Neuronal stem cell (in vitro differentiated cells): ENCODE measurements at places on chromosomes 1 and 21.

DNA sequence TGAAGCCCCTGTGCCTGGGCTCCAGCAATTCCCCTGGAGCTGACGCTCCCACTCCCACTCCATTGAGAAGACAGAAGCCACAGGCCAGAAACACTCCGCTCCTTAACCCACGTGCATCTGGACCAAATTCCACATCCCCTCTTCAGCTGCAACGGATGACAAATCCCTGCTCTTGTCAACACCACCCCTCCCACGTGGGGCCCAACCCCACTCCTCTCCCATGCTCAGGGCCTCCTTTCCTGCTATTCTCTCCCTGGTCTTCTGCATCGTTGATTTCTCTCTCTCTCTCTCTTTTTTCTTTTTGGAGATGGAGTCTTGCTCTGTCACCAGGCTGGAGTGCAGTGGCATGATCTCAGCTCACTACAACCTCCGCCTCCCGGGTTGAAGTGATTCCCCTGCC is 18.3 kb downstream of the CA6 start:
- H3K36me3 ChIP-seq = no peaks in the 10 kb centered on the region
- no peaks in the 10 kb centered on the region for H3K4me1 ChIP-seq
- H3K27me3 ChIP-seq = no peaks in the 10 kb centered on the region
- no peak for DNase-seq
- no peak overlapping the region for H3K27ac ChIP-seq

GRCh38 chr1:227894831-227895451 is 52.8 kb downstream of the WNT9A start:
- H3K27me3 ChIP-seq = no peaks in the 10 kb centered on the region
- H3K4me3 ChIP-seq = no peak overlapping the region
- no peak overlapping the region for H3K27ac ChIP-seq
- H3K36me3 ChIP-seq = no peaks in the 10 kb centered on the region
- no peak for DNase-seq

- peaks cover 3% of the 10 kb centered on the region for H3K4me1 ChIP-seq
- no peaks in the 10 kb centered on the region for H3K27me3 ChIP-seq
- no peak for DNase-seq
- H3K36me3 ChIP-seq = peaks cover 2% of the 10 kb centered on the region
- H3K4me3 ChIP-seq = no peak overlapping the region
Observed at GRCh38 chr1:31013187-31013864, 52.2 kb downstream of the PUM1 start.

DNA sequence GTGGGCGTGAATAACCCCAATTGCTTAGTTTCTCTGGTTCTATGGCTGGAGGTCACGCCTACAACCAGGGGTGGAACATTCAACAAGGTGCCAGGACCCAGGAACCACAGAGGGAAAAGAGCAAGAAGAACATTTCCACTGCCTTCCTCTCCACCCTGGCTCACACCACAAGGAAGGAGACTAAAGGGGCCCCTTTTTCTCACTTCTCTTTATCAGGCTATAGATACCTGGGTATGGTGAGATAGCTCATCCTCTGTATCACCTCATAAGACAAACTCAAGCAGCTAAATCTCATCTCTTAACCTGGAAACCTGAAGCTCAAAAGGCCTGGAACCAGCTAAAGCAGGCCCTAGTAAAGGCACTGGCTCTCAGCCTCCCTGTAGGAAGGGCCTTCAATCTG is 438.8 kb upstream of the OLFM3 start:
- H3K4me3 ChIP-seq = no peak overlapping the region
- no peak for DNase-seq
- no peaks in the 10 kb centered on the region for H3K36me3 ChIP-seq
- no peaks in the 10 kb centered on the region for H3K27me3 ChIP-seq
- H3K4me1 ChIP-seq = no peaks in the 10 kb centered on the region

GRCh38 chr21:41611966-41612606 is 104.1 kb upstream of the TMPRSS2 start:
- H3K4me1 ChIP-seq = peaks cover 10% of the 10 kb centered on the region
- no peak overlapping the region for H3K27ac ChIP-seq
- H3K36me3 ChIP-seq = no peaks in the 10 kb centered on the region
- no peak overlapping the region for H3K4me3 ChIP-seq
- no peak for DNase-seq

DNA sequence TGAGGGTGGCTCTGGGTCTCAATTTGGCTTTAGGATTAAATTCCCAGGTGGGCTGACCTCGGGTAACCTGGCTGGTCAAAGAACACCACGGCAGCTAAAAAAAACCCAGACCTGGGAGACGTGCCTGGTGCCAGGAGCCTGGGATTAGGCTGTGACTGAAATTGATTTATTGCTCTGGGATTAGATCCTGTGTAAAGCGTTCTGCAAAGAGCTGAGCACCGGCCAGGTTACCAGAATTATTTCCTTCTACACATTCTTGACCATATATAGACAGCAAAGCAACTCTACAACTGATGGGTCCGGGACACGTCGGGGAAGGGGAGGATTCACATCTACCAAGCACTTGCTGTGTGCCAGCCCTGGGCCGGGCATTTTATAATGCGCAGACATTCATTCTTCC is 45.2 kb downstream of the TMCO4 start:
- no peak overlapping the region for H3K4me3 ChIP-seq
- no peak for DNase-seq
- no peaks in the 10 kb centered on the region for H3K27me3 ChIP-seq
- H3K4me1 ChIP-seq = no peaks in the 10 kb centered on the region
- no peak overlapping the region for H3K27ac ChIP-seq
- H3K36me3 ChIP-seq = no peaks in the 10 kb centered on the region

- no peak overlapping the region for H3K27ac ChIP-seq
- no peaks in the 10 kb centered on the region for H3K27me3 ChIP-seq
Observed at GRCh38 chr1:208172423-208173145, 71.6 kb downstream of the PLXNA2 start.

DNA sequence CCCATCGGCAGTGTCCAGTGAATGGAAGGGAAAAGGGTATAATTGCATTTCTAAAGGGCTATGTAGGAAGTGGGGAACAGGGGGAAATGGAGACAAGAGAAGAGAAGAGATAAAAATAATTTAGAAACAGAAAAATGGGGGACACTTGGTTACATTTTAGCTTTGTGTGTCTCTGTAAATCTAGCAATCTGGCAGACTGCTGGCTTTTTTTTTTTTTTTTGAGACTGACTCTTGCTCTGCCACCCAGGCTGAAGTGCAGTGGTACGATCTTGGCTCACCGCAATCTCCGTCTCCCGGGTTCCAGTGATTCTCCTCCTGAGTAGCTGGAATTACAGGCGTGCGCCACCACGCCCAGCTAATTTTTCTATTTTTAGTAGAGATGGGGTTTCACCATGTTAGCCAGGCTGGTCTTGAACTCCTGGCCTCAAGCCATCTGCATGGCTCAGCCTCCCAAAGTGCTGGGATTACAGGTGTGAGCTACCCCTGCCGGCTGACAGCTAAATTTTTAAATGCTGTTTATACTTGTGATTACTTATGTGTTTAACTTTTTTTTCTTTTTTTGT is 53.4 kb downstream of the AGPAT3 start:
- H3K27ac ChIP-seq = no peak overlapping the region
- no peak for DNase-seq
- H3K4me3 ChIP-seq = no peak overlapping the region
- no peaks in the 10 kb centered on the region for H3K36me3 ChIP-seq

GRCh38 chr1:227747948-227748495 is 12.8 kb downstream of the SNAP47 start:
- H3K27me3 ChIP-seq = no peaks in the 10 kb centered on the region
- no peak overlapping the region for H3K4me3 ChIP-seq
- no peaks in the 10 kb centered on the region for H3K4me1 ChIP-seq

DNA sequence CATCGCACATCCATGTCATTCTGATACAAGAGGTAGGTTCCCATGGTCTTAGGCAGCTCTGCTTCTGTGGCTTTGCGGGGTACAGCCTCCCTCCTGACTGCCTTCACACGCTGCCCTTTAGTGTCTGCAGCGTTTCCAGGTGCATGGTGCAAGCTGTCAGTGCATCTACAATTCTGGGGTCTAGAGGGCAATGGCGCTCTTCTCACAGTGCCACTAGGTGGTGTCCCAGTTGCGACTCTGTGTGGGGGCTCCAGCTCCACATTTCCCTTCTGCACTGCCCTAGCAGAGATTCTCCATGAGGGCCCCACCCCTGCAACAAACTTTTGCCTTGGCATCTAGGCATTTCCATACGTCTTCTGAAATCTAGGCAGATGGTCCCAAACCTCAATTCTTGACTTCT is 138.2 kb upstream of the BRINP3 start:
- no peak for DNase-seq
- no peaks in the 10 kb centered on the region for H3K27me3 ChIP-seq
- H3K4me3 ChIP-seq = no peak overlapping the region
- no peaks in the 10 kb centered on the region for H3K4me1 ChIP-seq
- no peak overlapping the region for H3K27ac ChIP-seq

- H3K4me3 ChIP-seq = no peak overlapping the region
- no peaks in the 10 kb centered on the region for H3K27me3 ChIP-seq
- H3K27ac ChIP-seq = no peak overlapping the region
- no peaks in the 10 kb centered on the region for H3K36me3 ChIP-seq
- no peak for DNase-seq
- H3K4me1 ChIP-seq = no peaks in the 10 kb centered on the region
Observed at GRCh38 chr21:28857752-28858151, 134.9 kb downstream of the LTN1 start.

DNA sequence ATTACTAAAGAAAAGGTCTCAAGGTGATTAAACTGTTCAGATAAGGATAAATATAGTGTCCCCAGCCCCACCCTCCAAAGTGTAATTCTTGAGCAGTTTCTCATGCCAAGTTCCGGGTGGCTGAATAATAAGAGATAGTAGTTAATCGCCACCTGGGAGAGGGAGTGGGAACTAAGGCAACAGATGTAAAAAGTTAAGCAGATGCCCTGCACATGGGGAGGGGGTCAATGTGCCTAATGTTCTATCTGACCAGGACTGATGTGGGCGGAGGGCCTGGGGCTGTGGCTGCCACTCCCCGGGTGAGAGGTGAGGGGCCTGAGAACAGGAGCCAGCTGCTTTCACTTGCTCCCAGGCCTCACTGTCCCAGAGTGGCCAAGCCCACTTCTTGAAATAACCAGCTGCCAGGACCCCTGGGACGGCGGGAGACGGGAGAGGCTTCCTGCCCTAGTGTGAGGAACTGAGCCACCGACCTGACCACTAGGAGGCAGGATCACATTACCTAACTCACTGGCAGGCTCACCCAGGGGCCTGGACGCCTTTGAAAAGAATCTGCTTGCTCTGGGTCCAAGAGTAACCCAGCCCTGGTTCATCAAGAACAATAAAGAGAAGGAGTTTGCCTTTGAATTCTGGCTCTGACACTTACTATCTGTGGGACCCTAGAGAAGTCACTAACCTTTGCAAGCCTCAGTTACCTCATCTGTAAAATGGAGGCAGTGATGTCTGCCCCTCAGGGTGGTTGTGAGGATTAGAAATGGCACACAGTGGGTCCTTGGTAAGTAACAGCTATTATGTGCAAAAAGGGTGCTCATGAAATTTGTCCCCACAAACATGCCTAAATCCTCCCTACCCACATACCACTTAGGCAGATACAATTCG is 179.2 kb downstream of the ATG4C start:
- H3K4me3 ChIP-seq = no peak overlapping the region
- no peak overlapping the region for H3K27ac ChIP-seq
- peak; percentile 61 for DNase-seq
- H3K27me3 ChIP-seq = peaks cover 2% of the 10 kb centered on the region
- no peaks in the 10 kb centered on the region for H3K36me3 ChIP-seq

GRCh38 chr1:20729990-20730689 is 2.4 kb downstream of the SH2D5 start:
- no peak overlapping the region for H3K27ac ChIP-seq
- H3K4me1 ChIP-seq = peaks cover 18% of the 10 kb centered on the region
- no peak for DNase-seq
- H3K36me3 ChIP-seq = no peaks in the 10 kb centered on the region
- no peak overlapping the region for H3K4me3 ChIP-seq
- H3K27me3 ChIP-seq = peaks cover 25% of the 10 kb centered on the region

GRCh38 chr21:44399955-44400790 is 46.8 kb downstream of the TRPM2 start:
- H3K4me3 ChIP-seq = no peak overlapping the region
- H3K27me3 ChIP-seq = no peaks in the 10 kb centered on the region
- DNase-seq = no peak

DNA sequence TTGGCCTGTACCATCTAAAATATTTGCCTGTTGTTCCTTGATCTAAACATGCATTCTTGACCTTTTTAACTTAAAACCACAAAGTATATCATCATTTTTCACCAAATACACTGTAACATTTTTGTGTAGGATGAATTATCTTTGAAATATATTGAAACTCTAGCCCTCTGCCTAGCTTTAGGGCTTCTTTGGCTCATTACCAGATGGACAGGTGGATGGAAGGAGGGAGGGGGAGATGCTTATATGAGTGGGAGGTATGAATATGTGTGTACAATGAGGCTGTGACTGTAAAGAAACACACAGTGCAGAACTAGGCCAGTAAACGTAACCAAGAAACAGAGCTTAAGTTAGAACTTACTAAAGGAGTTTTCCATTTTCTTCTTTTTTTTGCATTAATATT is 118.5 kb downstream of the ESRRG start:
- DNase-seq = no peak
- H3K4me3 ChIP-seq = no peak overlapping the region
- H3K4me1 ChIP-seq = peaks cover 12% of the 10 kb centered on the region
- no peaks in the 10 kb centered on the region for H3K27me3 ChIP-seq
- no peak overlapping the region for H3K27ac ChIP-seq

DNA sequence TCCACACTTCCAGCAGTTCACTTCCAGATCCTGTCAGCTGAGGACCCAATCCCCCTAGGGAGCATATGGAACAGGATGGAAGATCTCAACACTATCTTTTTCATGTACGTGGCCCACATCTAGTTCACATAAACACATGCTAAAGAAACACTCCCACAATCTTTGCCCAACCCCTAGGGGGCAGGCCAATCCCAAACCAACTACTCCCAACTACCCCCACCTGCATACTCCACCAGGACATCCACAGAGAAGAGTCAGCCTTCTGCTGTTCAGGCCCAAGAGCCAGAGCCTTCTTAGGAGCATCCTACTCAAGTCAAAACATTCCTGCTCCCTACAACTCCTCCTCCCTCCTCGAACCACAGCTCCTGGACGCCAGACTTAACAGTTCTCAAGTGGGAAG is 5.6 kb upstream of the SLC5A9 start:
- peaks cover 16% of the 10 kb centered on the region for H3K4me1 ChIP-seq
- no peak overlapping the region for H3K4me3 ChIP-seq
- H3K27me3 ChIP-seq = no peaks in the 10 kb centered on the region
- no peaks in the 10 kb centered on the region for H3K36me3 ChIP-seq

GRCh38 chr1:201877877-201878401 is 10.8 kb upstream of the SHISA4 start:
- DNase-seq = peak; percentile 35
- H3K4me1 ChIP-seq = peaks cover 4% of the 10 kb centered on the region
- no peaks in the 10 kb centered on the region for H3K27me3 ChIP-seq
- no peak overlapping the region for H3K27ac ChIP-seq
- no peak overlapping the region for H3K4me3 ChIP-seq

GRCh38 chr21:38561613-38562581 is 63.6 kb upstream of the ERG start:
- no peaks in the 10 kb centered on the region for H3K36me3 ChIP-seq
- H3K4me3 ChIP-seq = no peak overlapping the region
- H3K4me1 ChIP-seq = peaks cover 2% of the 10 kb centered on the region
- H3K27ac ChIP-seq = no peak overlapping the region
- DNase-seq = no peak
